ENCODE measurements at places on chromosomes 4 and X.

- no peak for DNase-seq
Measured at GRCh38 chr4:79920163-79920853, 152.7 kb downstream of the ANTXR2 start.

- no peak for DNase-seq
Measured at GRCh38 chrX:40207626-40208025, 109.9 kb upstream of the BCOR start.

DNA sequence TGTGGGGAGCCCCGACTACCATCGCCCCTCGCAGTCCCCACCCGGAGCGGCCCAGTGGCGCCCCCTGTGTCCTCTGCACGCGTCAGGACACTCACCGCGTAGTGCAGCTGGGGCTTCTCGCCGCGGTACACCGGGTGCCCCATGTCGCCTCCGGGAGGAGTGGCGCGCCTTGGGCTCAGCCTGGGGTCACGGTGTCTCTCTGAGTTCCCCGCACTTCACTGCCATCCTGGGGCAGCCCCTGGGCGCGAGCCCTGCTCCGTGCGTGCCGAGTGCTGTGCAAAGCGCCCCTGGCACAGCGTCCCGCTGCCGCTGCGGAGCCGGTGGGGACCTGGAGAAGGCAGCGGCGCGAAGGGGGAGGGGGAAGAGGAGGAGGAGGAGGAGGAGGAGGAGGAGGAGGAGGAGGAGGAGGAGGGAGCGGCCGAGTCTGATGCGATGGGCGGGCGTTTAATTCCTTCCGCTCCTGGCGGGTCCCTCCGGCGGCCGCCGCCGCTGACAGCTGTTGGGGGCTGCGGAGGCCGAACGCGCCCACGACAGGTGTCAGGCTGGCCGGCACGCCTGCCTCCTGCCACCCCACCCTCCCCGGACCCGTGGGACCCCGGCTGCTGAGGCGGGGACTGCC lies 134.3 kb downstream of the AMELX start:
- peak; percentile 49 for DNase-seq

DNA sequence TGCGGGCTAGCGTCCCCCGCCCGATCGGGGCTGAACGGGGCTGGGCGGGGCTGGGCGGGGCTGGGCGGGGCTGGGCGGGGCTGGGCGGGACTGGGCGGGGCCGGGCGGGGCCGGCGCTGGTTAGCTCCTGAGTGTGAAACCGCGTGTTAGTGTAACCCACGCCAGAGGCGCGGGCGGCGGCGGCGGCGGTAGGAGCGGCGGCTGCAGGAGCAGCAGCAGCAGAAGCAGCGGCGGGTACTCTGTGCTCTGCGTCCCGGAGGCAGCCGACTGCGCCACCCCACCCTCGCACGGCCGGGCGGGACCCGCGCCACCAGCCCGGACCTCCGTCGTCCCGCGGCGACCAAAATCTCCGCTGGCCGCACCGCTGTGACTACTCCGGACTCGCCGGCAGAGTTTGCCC lies 128.1 kb downstream of the LAS1L start:
- DNase-seq, result no peak

- no peak for DNase-seq
Measured at GRCh38 chr4:146178126-146178525, 2.6 kb downstream of the LSM6 start.

DNA sequence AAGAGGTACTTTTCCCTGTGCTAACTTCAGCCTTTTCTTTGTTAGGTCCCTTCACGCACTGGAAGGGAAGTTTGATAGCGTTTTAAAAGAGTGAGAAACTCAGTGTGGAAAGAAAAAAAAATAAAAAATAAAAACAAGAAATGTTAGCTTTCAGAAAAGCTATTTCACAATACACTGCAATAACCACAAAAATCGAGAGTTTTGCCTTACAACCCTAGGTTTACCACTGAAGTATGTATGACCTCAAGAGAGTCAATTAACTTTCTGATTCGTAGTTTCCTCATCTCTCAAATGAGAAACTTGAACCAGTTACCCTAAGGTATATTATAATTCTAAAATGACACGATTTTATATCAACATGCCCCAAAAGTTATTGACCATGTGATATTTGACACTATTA lies 93.9 kb upstream of the JADE1 start:
- no peak for DNase-seq

DNA sequence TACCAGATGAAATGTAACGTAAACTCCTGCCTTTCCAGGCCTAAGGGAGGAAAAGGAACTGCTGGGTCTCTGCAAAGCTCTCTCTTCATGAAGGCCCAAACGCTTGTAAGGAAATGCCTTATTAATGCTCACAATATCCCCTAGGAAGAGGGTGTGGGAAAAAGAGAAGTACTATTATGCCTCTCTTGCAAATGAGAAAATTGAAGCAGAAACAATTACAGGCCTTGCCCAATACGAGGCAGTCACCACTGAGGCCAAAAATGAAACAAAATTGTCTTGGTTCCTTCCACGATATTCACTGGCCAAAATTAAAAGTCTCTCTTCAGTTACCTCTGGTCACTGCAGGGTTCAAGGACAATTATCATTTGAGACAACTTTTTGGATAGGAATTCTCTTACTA lies 3.2 kb downstream of the SCARB2 start:
- no peak for DNase-seq

- no peak for DNase-seq
Measured at GRCh38 chrX:48468693-48469691, 1.1 kb downstream of the SLC38A5 start.

GRCh38 chrX:35809781-35810180 lies 11.6 kb downstream of the MAGEB16 start:
- no peak for DNase-seq

- DNase-seq, result no peak
Measured at GRCh38 chr4:21835712-21836111, 112.9 kb downstream of the KCNIP4 start.

DNA sequence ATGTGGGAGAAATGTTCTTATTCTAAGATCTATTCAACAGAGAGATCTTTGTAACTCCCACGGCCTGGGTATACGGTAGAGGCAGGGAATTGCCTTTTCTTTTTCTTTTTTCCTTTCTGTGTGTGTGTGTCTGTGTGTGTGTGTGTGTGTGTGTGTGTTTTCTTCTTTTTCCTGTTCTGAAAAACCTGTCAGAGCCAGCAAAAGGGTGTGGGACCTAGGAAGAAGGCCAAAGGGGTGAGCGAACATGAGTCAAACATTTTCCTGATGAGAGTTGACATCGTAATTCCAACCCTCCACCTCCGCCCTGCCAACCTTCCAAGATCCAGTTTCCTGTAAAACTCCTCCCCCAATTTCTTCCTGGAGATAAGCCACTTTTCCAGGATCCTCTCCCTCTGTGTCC lies 2.8 kb upstream of the CHIC2 start:
- DNase-seq, result no peak

GRCh38 chr4:127240764-127241105 lies 392.0 kb upstream of the INTU start:
- no peak for DNase-seq

GRCh38 chrX:40043895-40044294 lies 53.9 kb downstream of the BCOR start:
- DNase-seq, result no peak

DNA sequence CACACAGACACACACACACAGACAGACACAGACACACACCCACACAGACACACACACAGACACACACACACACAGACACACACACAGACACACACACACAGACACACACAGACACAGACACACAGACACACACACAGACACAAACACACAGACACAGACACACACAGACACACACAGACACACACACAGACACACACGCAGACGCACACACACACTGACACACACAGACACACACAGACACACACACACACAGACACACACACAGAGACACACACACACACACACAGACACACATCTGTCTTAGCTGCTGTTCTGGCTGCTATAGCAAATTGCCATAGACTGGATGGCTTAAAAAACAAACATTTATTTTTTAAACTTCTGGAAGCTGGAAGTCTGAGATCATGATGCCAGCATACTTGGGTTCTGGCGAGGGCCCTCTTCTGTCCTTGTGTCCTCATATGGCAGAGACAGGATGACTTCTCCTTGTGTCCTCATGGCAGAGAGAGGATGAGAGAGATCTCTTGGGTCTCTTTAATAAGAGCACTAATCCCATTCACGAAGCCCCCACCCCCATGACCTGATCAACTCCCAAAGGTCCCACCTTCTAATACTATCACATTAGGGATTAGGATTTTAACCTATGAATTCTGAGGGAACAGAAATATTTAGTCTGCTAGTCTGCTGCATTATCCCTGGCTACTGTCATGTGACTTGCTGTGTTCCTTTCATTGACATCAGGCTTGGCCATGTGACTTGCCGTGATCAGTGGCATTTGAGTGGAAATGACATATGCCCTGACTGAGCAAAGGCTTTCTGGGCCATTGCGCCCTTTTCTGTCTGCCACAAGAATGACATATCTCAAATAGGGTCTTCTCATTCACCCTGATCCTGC lies 32.7 kb upstream of the RASGEF1B start:
- DNase-seq, result no peak

- no peak for DNase-seq
Measured at GRCh38 chr4:24949970-24950369, 37.1 kb upstream of the CCDC149 start.

- no peak for DNase-seq
Measured at GRCh38 chr4:19241895-19242294, 1009.8 kb upstream of the SLIT2 start.

GRCh38 chr4:146134761-146135445 lies 40.6 kb upstream of the LSM6 start:
- no peak for DNase-seq

Data from memory B cell (primary cell).